ENCODE measurements at places on chromosomes 5 and 9.
A peak's percentile ranks its signal among the peaks of the same experiment; 100 is the strongest.

DNA sequence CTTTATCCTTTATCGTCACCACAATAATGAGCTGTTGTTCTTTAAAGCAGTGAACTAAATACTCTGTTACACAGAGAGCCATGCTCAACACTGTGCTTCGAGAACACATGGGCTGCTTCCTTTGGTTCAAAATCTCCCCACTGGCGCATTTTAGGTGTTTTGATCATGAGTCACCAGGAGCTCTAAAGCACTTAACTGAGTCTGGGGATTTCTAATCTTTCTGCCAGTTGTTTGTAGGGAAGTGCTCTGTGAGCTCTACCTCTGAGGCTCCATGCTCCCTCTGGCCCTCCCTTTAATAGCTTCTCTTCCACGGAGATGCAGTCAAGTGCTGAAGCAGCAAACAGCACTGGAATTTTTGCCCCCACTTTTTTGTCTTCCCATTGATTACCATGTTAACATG is 17.0 kb downstream of the ERAP2 start:
- DNase-seq: no peak

- peak; percentile 13 for DNase-seq
Measured at GRCh38 chr9:108994695-108995094, 18.6 kb downstream of the CTNNAL1 start.

- no peak for DNase-seq
Measured at GRCh38 chr5:149389552-149390495, 10.7 kb upstream of the IL17B start.

DNA sequence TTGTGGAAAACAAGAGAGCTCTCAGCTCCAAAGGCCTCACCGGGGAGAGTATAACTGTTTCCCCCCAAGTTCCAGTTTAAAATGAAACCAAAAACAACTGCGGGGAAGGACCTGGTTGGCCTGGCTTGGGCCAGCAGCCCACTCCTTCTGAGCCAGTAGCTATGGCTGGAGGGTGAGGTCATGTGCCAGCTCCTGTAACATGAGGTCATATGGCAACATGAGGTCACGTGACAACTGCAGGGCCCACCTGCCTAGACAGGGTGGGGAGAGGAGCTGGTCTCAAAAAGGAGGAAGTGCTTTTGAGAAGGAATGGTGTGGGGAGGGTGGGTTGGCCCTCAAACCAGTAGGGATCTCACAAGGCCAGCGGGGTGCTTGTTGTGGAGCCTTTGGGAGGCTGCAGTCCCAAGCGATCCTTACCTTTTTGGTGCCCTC is 29.3 kb upstream of the CRB2 start:
- peak; percentile 78 for DNase-seq

- no peak for DNase-seq
Measured at GRCh38 chr9:134413890-134414623, 87.8 kb downstream of the RXRA start.

- DNase-seq: no peak
Measured at GRCh38 chr5:56190497-56190896, 42.6 kb downstream of the ANKRD55 start.

- DNase-seq: no peak
Measured at GRCh38 chr9:80467632-80468031, 895.9 kb downstream of the TLE4 start.

- no peak for DNase-seq
Measured at GRCh38 chr5:32017692-32018367, 156.3 kb downstream of the GOLPH3 start.
